Left colon (tissue), 2 donors: ENCODE measurements at places on chromosomes 1 and 21. TPM values are rescaled to one million over a fixed set of nuclear protein-coding genes. Genes with fewer than 3 reads are reported as not detected.

DNA sequence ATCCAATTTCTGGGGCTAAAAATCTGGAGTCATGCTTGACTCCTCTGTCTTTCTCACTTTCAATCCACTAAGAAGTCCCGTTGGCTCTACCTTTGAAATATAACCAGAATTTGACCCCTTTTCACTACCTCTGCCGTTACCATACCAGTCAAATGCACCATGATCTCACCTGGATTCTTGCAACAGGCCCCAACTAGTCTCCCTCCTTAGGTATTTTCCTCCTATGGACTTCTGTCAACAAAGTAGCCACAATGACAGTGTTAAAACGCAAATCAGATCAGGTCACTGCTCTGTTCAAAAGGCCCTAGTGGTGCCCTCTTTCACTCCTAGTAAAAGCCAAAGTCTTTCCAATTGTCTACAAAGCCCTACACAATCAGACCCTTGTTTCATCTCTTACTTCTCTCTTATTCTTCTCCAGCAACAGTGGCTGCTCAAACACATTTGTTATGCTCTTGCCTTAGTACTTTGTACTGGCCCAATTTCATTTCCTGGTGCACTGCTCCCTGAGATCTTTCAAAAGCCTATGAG is 35.7 kb upstream of the AGL start:
- DNase-seq, result no peak

The CFHR4 gene
- total RNA-seq, result not detected

The LCE3E gene
- total RNA-seq, result not detected

DNA sequence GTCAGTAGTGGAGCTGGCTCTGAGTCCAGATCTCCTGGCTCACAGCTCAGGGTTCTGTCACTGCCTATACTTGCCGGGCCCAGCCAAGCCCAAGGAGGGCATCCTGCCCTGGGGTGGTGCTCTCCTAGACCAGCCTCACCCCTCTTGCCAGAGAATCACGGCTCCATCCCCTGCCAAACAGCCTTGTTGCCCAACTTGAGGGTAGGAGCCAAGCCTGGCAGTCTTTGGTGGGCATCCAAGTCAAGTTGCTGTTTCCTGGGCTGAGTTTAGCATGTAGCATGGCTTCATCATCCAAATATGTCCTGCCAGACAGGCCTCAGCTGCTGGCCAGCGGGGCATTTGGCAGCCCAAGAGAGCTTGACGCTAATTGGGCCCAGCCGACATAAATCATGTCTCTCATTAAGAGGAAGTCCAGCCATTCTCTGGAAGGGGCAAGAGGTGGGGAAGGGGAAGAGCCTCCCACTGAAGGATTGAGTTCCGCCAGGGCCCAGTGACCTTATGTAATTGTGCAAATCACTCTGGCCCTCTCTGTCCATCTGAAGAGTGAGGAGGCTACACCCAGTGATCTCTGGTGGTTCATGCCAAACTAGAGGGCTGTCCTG is 22.6 kb upstream of the TRABD2B start:
- DNase-seq, result peak; percentile 38
